Fibroblast of lung (primary cell): ENCODE measurements at places on chromosomes 3 and 15. TPM values are rescaled to one million over a fixed set of nuclear protein-coding genes. Genes with fewer than 3 reads are reported as not detected.

- H3K4me1 ChIP-seq: no peaks in the 10 kb centered on the region
- no peak for DNase-seq
These were observed 123.3 kb downstream of the MOBP start for GRCh38 chr3:39590806-39591205.

GRCh38 chr3:61903931-61904657 lies 342.7 kb downstream of the PTPRG start:
- DNase-seq: peak; percentile 52
- no peaks in the 10 kb centered on the region for H3K27me3 ChIP-seq
- no peak overlapping the region for H3K4me3 ChIP-seq
- H3K27ac ChIP-seq: no peak overlapping the region
- H3K4me1 ChIP-seq: peaks cover 5% of the 10 kb centered on the region

The LTK gene
- under 0.01 and 0.99 TPM in 2 replicates for total RNA-seq

The FOXB1 gene
- not detected in 2 replicates for total RNA-seq

The CRBN gene
- total RNA-seq: 67.4 and 87.1 TPM in 2 replicates

DNA sequence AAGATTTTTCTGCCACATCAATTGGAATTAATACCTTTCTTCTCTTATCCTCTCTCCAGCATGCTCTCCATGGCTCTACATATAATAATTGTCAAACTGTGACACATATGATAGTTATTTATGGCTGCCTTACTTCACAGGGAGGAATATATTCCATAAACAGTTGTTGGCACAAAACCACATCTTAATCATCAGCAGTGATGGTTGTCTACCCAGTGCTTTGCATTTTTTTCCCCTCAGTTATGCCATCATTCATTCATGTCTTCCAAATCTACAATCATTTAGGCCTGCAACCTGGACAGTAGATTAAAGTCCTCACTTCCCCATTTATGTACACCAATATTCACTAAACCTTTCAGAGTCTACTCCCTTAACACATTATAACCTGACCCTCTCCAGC lies 107.7 kb downstream of the THRB start:
- no peaks in the 10 kb centered on the region for H3K4me1 ChIP-seq
- no peaks in the 10 kb centered on the region for H3K36me3 ChIP-seq
- no peak overlapping the region for H3K27ac ChIP-seq
- no peak overlapping the region for H3K4me3 ChIP-seq
- peak; percentile 21 for DNase-seq

GRCh38 chr3:14769544-14770325 lies 49.0 kb upstream of the FGD5 start:
- H3K27me3 ChIP-seq: no peaks in the 10 kb centered on the region
- DNase-seq: no peak

The TMEM212 gene
- total RNA-seq: not detected in 2 replicates

- peaks cover 17% of the 10 kb centered on the region for H3K36me3 ChIP-seq
- H3K27me3 ChIP-seq: no peaks in the 10 kb centered on the region
- peak overlapping the region; percentile 87 for H3K27ac ChIP-seq
- H3K4me1 ChIP-seq: peaks cover 72% of the 10 kb centered on the region
These were observed 42.1 kb downstream of the ZBTB38 start for GRCh38 chr3:141410408-141410807.

GRCh38 chr15:84834969-84835368 lies 17.8 kb downstream of the ALPK3 start:
- H3K27ac ChIP-seq: no peak overlapping the region
- no peak overlapping the region for H3K4me3 ChIP-seq
- no peaks in the 10 kb centered on the region for H3K4me1 ChIP-seq
- H3K27me3 ChIP-seq: peaks cover 16% of the 10 kb centered on the region
- DNase-seq: no peak
